ENCODE measurements at places on chromosomes 3 and 15. TPM values are rescaled to one million over a fixed set of nuclear protein-coding genes. Genes with fewer than 3 reads are reported as not detected.

The LRRC34 gene
- total RNA-seq, result 0.43 TPM

The CEP70 gene
- total RNA-seq, result 22.6 TPM

The RETNLB gene
- not detected for total RNA-seq

The POPDC2 gene
- 0.34 TPM for total RNA-seq

The RYK gene
- total RNA-seq, result 108 TPM

The LIPH gene
- 2.4 TPM for total RNA-seq

The FEZF2 gene
- not detected for total RNA-seq

The TGM4 gene
- 0.34 TPM for total RNA-seq

The CELF6 gene
- 0.21 TPM for total RNA-seq

The TEX9 gene
- total RNA-seq, result 2.4 TPM

The CYP8B1 gene
- not detected for total RNA-seq

Data from nasal cavity respiratory epithelium epithelial cell of viscerocranial mucosa (primary cell).